ENCODE measurements at places on chromosomes 1 and 21. TPM values are rescaled to one million over a fixed set of nuclear protein-coding genes. Genes with fewer than 3 reads are reported as not detected.

Gene NUDT4B
- not detected for total RNA-seq

- peaks cover 19% of the 10 kb centered on the region for H3K36me3 ChIP-seq
- H3K4me1 ChIP-seq: peaks cover 9% of the 10 kb centered on the region
- DNase-seq: no peak
- no peak overlapping the region for H3K27ac ChIP-seq
- no peaks in the 10 kb centered on the region for H3K27me3 ChIP-seq
Observed at GRCh38 chr1:89884718-89885596, 64.1 kb downstream of the LRRC8D start.

DNA sequence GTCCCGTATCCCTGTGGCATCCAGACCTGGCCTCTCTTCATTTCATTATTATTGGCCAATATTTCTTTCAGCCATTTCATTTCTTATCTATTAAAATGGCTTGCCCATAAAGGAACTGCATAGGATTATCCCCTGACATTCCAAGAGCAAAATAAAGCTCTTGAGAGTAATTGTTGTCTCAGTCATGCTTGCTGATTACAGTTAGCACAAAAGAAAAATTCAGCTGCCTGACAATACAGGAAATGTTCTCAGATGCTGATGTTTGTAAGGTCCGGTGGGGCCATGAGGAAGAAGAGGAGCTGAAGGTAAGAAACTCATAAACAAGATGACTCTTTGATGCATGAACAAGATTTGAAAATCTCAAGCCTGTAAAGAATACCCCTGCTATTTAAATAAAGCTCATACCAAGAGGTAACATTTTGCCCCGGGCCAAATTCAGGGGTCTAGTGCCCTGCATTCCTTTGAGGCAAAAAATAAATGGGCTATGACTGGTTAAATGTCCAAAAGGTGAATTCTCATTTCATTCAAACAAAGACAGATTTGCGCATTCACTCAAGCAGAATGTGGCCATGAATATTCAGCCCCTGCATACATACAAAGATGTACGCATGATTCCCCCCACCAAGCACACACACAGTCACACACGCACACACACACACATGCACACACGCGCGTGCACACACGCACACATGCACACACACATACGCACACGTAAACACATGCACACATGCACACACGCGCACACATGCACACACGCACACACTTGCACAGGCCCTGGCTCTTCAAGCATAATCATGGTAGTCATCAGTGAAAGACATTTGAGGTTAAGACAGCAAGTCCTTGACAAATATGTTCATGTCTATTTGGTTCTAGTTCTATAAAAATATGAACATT is 44.8 kb downstream of the KCNJ15 start:
- DNase-seq: no peak
- H3K4me1 ChIP-seq: peaks cover 43% of the 10 kb centered on the region
- H3K4me3 ChIP-seq: no peak overlapping the region
- H3K27ac ChIP-seq: peak overlapping the region; percentile 92

Gene COL8A2
- 0.09 TPM for total RNA-seq
